ENCODE measurements at places on chromosomes 16 and 17. TPM values are rescaled to one million over a fixed set of nuclear protein-coding genes. Genes with fewer than 3 reads are reported as not detected.
A peak's percentile ranks its signal among the peaks of the same experiment; 100 is the strongest.

DNA sequence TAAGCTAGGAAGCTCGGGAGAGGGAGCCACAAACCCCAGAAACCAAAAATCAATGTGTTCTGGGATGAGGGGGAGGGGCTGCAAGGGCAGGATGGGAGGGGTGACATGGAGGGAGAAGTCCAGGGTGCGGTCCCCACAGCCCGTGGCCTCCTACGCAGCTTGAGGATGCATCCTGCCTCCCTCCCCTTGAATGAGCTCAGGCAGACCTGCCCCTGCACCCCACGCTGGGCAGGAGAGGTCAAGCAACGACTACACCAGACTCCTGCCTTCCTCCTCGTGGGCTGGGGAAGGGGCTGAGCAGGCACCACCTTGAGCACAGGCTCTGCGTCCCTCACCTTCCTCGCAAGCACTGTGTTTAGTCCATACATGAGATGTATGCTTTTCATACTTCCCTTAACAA, 3.9 kb downstream of the ANKRD13B start:
- DNase-seq = no peak

ITGA2B gene
- total RNA-seq = 0.34 TPM

- no peak for DNase-seq
Observed at GRCh38 chr16:20814784-20815183, 8.5 kb downstream of the REXO5 start.

PPP1R27 gene
- total RNA-seq = not detected

GRCh38 chr16:35149550-35149949, 1690.1 kb downstream of the TP53TG3F start:
- no peak for DNase-seq

ZNF276 gene
- 98.0 TPM for total RNA-seq

DNA sequence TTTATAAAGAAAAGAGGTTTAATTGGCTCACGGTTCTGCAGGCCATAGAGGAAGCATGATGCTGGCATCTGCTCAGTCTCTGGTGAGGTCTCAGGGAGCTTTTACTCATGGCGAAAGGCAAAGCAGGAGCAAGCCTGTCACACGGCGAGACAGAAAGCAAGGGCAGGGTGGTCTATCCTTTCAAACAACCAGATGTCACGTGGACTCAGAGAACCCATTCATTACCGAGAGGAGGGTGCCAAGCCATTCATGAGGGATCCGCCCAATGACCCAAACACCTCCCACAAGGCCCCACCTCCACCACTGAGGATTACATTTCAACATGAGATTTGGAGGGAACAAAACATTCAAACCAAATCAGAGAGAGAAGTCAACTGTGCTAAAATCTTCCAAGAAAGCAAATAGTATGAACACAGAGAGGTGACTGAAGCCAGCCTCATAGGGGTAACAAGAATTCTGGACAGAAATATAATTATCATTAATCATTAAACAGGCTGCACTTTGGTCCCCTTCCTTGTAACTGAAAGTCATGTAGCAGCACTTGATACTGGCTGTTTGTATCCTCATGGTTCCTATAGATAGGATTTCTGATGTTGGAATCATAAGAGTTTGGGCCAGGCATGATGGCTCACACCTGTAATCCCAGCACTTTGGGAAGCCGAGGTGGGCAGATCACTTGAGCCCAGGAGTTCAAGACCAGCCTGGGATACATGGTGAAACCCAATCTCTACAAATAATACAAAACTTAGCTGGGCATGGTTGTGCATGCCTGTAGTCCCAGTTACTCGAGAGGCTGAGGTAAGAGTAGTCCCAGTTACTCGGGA, 52.5 kb upstream of the B4GALNT2 start:
- no peak for DNase-seq

DNA sequence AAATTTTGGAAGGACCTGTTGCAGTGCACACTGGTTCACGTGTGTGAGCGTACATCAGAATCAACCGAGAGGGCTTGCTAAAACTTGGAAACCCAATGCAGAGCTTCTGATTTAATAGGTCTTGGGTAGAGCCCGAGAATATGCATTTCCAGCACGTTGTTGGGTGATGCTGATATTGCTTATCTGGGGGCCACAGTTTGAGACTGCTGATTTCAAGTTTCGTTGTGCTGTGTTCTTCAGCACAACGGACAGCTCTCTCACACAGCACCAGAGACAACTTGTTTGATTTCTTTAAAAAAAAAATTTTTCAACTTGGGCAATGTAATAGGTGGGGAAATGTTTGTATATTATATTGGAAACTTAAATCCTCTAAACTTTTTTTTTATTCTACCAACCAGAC, 9.4 kb downstream of the OR4D2 start:
- no peak for DNase-seq

- no peak for DNase-seq
Observed at GRCh38 chr16:65463652-65464260, 341.9 kb upstream of the CDH11 start.

- DNase-seq = peak; percentile 43
Observed at GRCh38 chr16:4529085-4530060, 9.2 kb downstream of the CDIP1 start.

- no peak for DNase-seq
Observed at GRCh38 chr17:61245706-61246135, 153.9 kb upstream of the TBX2 start.

DNA sequence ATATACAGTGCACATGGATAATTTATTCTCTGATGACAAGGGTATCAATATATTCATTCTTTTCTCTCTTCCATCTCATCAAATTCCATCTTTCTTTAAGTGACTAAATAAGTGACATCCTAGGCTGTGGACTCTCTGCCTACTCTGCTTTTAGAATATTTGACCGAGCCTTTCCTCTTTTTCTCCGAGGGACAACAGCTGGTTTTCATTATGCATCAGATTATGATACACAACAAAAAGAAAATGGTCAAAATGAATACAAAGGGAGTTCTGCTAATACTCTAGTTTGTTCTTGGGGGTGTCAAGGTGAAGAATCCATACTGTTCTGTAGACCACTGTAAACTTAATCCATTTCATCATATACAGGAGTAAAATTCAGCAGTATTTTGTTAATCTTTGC, 942.6 kb downstream of the KCNJ2 start:
- no peak for DNase-seq

DNA sequence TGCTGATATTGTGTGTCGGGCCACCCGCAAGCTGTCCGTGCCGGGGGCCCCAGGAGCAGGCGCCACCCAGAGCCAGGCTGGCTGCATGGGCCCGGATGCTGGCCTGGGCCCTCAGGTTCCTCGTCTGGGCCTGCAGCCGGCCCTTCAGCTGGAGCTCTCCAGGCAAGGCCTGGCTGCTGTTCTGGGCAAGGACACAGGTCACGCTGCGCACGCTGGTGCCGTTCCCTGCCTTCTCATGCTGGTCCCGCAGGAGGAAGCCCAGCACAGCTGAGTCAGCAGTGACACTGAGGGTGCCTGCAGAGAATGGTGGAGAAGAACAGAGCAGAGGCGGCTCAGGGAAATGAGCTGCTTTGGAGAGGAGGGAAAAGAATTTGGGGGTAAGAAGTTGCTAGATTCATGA, 79.9 kb downstream of the RMI2 start:
- DNase-seq = no peak

DNA sequence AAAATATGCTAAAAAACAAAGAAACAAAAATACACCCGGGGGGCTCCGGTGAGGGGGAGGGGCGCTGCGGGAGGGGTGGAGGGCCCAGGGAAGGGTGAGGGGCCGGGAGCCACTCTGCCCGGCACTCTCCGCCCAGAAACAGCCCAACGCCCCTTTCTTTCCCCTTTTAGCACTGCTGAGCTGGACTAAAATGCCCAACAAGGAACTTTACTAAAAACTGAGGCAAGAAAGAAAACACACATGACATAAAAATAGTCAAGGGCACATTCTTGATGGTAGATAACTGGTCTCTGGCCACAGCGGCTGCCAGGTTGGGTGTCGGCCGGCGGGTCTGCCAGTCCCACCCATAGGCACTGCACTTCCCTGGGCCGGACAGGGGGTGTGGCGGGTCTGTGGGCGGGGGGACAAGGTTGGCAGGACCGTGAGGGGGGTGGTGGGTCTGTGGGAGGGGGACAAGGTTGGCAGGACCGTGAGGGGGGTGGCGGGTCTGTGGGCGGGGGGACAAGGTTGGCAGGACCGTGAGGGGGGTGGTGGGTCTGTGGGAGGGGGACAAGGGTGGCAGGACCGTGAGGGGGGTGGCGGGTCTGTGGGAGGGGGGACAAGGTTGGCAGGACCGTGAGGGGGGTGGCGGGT, 20.9 kb downstream of the METRNL start:
- no peak for DNase-seq

- no peak for DNase-seq
Observed at GRCh38 chr16:14370736-14371234, 259.3 kb downstream of the PARN start.

DNA sequence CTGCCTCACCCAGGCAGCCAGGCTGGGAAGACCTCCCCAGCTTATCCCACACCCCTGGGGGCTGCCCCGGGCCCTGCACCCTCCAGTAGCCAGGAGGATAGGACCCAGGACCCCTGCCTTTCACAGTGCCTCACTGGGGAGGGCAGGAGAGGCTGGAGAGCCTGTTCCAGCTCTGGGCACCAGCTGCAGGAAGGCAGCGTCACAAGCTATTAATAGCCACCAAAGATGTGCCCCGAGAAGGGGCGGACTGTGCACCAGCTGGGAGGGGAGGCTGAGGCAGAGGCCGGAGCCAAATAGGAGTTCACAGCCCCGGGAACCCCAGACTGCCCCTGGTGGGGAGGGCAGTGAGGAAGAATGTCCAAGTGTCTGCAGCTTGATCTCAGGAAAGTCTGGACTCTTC, 8.8 kb downstream of the SBK1 start:
- no peak for DNase-seq

DNA sequence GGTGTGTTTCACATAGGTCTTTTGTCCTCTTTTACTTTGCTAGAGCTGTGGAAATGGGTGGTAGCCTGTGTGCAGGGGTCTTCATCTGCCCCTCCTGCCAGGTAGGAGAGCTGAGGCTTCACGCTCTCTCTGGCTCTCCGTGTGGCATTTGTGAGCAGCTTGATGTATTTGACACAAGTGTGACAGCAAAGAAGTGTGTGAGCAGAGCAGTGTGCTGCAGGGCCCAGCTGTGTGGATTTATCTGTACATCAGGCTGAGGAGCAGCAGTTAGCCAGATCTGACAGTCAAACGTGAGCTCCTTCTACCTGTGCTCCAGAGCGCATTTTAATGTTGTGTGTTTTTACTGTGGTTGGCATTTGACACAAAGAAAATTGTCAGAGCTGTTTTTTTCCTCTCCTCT, 101.8 kb downstream of the FTO start:
- no peak for DNase-seq

KCTD19 gene
- total RNA-seq = 1.6 TPM

- no peak for DNase-seq
Observed at GRCh38 chr16:50261160-50261706, 5.1 kb upstream of the ADCY7 start.

Measured in activated naive CD8-positive, alpha-beta T cell treated with anti-CD3 and anti-CD28 coated beads, Interleukin-2, amount 10 ng/mL, durations not matched to agents 7 days and 5 days (primary cell).